ENCODE measurements at places on chromosomes 12 and 14.

GRCh38 chr14:24075485-24076301 is 4.3 kb downstream of the CPNE6 start:
- no peak for DNase-seq

GRCh38 chr14:67759916-67760315 is 56.5 kb downstream of the ZFYVE26 start:
- no peak for DNase-seq

DNA sequence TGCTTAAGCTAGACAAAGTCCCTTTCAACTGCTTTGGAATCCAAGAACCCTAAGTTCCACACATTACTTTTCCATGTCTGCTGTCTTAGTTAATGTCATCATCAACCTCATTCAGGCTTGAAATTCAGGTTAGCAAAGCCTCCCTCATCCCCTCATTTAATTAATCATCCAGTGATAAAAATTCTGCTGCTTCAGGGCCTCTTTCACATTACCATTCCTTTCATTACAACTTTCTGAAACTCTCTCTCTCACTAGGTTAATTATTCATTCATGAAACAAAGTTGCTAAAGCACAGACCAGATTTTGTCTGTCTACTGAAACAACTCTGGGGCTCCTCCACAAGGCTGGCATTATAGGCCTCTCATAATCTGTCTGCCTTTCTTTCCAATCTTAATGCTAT is 9.4 kb upstream of the VTI1B start:
- no peak for DNase-seq

GRCh38 chr14:65495196-65495595 is 82.7 kb downstream of the FUT8 start:
- DNase-seq: no peak

DNA sequence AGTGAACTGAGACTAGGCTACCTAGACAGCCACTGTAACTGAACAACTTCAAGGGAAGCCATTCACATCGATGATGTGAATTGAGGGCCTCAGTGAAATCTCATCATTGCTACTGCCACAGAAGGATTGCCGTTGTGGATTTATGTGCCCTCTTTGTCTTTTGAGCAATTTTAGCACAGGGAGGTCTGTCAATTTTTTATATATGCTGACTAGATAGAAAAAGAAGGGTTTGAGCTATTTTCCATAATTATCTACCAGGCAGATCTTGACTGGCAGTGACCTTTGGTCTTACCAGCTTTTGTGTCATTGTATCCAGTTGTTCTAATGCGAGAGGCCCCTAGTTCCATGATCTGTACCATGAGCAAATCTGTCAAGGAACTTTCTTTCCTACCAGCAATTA is 179.4 kb downstream of the ERC1 start:
- no peak for DNase-seq

- no peak for DNase-seq
These were observed 972.2 kb upstream of the TMEM132C start for GRCh38 chr12:127294651-127295210.

- no peak for DNase-seq
These were observed 11.6 kb downstream of the SIX1 start for GRCh38 chr14:60637479-60638315.

DNA sequence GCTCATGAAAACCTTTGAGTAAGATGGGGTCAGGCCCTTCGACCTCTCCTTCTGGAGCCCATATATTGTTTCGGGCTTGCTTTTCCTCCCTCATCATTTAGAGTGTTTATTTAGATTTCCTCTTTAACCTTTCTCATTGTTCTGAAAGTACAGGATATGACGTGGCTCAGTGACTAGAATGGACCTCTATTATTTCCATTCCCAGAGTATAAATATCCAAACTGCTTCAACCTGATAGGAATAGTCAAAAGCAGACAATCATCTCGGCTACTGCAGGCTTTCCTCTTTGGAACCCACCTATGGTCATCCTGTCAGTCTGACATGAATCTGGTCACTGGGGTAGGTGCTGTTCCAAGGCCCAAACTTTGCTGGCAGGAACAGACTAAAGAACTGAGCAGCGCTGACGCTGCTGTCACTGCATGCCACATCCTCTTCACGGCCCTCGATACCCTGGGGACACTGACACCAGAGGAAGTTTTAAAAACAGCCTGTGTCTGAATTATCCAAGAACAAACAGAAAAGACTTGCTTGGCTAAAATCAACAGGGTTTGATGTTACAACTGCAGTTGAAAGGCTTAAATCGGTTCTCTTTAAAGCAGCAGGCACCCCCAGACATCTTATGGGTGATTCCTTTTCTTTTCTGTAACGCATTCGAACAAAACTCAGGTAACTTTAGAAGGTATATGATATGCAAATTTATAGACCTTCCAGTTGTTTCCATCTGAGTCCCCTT is 5.0 kb upstream of the DDX47 start:
- DNase-seq: no peak

- no peak for DNase-seq
These were observed 613.8 kb downstream of the VRK1 start for GRCh38 chr14:97410667-97411620.

- no peak for DNase-seq
These were observed 24.1 kb downstream of the NTN4 start for GRCh38 chr12:95766356-95767019.

- DNase-seq: no peak
These were observed 19.6 kb downstream of the HCFC2 start for GRCh38 chr12:104083769-104084475.

DNA sequence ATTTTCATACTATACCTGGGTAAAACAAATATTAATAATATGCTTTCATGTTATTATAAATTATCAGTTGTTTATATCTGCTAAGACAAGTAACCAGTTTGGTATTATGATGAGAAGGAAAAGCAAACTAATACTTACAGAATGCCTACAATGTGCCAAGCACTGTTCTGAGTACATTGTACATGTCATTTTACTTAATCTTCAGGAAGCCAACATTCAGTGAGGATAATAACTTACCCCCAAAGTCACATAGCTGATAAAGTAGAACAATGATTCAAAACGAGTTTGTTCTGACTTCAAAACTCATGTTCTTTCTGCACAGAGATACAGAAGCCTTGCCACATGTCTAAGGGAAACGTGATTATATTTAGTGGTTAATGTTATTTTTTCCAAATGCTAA is 89.0 kb upstream of the DIO2 start:
- DNase-seq: no peak

DNA sequence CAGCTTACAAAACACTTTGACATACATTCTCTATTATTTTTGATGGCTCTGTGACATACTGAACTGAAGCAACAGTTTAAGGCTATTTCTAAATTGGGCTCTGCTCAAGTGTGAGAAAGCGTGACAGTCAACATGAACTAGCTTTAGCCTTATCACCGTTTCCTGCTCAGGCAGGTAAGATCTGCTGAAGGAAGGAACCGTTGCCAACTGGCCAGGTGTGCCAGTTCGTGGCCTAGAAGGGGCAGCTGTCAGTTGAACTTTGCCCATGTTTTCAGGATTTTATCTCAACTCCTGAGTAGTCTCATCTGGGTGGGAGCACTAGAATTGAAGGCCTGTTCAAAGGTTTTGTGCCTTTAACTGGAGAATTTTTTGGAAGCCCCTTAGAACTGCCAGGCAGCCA is 79.5 kb downstream of the ETV6 start:
- DNase-seq: no peak

DNA sequence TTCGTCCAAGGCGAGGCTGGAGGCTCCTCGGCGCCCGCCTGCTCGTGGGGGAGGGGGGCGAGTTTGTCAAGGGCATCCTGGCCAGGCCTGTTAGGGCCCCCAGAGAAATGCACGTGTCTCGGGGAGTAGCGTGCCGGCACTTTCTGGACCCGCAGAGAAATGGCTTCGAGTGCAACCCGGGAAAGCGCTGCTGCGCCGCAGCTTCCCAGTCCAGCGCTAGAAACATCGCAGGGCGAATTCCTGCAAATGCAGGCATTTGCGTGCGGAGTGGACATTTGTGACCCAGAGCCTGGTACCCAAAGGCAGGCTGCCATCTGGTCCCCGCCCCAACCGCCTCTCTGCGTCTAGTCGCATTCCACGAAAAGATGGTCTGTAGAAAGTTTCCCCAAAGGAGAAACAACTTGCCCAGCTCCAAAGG is 756 bp downstream of the LGR5 start:
- no peak for DNase-seq

DNA sequence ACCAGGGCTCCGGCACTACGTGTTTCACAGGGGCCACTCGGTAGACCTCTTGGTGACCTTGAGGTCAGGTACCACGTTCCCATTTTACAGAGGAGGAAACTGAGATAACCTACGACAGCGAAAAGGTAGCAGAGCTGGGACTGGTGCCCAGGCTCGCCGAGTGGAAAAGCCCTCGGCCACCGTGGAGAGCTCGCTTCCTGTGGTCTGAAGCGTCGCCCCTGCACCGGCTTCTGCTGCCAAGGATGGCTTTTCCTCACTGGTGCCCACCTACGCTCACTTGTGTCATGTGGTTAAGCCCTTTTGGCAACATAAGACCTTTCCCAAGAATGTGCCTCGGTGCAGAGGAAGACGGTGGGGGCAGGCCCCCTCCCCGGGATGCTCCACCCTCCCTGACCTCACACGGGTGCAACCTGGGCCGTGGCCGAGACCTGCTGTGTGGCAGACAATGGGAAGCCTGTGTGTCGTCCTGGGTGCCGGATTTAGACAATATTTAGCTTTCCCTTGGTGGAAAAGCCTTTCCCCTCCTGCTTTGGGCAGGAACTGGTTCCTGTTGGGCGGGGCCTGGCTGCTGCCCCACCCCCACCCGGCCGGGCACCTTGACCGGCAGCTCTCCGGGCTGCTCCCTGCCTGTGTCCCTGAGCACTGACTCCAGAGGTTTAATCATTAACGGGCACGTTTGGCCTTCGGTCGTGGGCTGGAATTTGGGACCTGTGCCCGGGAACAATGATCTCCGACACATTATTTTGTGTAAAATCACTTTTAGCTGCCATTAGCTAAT is 32.4 kb upstream of the PPP1R13B start:
- no peak for DNase-seq

DNA sequence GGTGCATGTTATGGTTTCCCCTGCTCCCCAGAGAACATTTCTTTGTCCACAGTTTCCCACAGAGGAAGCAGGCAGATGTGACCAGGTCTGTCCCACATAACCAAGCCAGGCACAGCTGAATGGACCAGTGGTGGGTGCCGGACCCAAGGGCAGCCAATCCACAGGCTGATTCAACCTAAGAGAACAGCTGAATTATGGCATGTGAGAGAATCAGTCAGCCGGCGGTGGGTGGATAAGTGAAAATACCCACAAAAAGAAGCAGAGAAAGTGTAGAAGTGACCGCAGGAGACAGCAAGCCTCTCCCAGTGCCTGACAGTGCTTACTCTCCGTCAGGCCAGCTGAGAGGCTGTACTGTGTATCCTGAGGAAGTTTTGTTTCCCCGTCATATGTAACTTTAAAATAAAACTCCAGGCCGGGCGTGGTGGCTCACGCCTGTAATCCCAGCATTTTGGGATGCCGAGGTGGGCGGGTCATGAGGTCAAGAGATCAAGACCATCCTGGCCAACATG is 14.9 kb downstream of the GPRC5D start:
- no peak for DNase-seq

- DNase-seq: no peak
These were observed 1.2 kb upstream of the CSAD start for GRCh38 chr12:53181935-53182334.

- no peak for DNase-seq
These were observed 102.2 kb downstream of the SSPN start for GRCh38 chr12:26297396-26298070.

DNA sequence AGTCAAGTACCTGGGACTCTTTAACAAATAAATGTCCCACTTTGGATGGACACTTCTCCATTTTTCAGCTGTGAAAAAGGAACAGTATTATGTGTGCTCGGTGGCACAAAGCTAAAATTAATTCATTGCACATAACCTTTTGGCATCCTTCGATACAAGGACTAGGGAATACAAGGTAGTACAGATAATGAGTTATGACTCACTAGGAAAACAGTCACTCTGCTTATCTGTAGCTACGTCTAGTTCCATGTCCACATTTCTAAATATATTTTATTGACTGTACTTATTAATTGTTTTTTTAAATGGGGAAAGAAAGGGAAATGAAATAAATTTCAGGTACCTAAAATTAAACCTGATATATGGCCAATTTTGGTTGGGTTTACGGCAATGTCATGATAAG is 35.2 kb upstream of the RIC8B start:
- no peak for DNase-seq

GRCh38 chr12:104485651-104486362 is 29.1 kb downstream of the CHST11 start:
- no peak for DNase-seq

DNA sequence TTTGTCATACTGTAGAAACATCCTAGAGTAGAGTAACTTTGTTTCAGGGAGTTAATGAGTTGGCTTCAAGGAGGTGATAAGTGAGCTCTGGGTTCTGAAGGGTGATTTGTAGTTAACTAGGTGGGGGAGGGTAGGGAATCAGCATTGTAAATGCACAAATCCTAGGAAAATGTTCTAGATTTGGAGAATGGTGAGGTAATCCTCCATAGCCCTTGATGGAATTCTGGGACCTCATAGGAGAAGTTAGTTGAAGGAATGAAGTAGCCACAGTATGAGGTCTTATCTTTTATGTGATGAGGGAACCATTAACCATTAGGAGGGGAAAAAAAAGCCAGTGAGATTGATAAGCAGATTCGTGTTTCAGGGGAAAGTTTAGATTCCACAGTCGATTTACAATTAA is 8.0 kb downstream of the CNOT2 start:
- DNase-seq: no peak

DNA sequence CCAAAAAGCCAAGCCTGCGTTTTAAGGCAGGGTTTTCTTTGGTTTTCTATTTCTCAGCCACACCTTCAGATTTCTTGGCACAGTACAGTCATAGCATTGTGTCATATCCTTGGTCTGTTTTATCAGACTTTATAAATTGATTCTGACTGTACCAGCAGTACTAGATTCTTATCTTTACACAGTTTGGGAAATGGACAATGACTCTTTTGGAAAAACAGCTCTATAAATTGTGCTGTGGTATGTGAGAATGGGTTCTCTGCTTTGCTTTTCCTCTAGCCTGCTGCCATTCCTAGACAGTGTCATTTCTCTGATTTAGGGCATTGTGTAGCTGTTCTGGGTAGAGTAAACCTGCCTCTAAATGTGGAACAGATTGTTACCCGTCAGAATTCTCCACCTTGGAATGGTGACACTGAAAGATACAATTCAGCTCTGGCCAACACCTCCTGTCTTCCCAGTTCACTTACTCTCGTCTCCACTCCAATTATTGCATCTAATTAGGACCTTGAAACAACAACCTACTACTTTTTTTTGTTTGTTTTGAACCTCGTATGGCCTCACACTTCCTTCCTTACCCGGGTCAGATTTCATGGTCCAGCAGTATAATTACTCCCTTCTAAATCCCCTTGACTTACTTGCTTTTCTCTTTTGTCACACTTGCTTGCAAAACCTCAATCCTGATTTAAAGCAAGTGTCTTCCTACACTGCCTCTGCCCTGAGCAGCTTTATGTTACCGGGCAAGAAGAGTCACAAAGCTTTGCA is 226.3 kb downstream of the ERC1 start:
- peak; percentile 42 for DNase-seq

DNA sequence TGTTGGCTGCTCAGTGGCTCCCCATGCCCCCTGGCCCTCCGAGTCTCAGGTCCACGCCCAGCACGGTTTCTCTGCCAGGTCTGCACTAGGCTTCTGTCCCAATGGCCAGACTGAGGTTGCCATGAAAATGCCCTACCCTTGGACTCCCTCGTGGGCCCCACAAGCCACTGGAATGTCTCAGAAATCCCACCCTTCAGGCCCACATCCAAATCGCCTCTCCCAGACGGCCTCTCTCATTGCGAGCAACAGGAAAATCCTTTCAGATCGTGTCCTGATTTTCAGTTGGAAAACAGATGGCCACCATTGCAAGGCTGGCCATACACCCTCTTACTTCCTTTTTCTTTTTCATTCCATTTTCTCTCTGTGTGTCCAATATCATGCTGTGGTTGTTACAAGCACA is 77.3 kb downstream of the IRF2BPL start:
- no peak for DNase-seq

Data from AG09319 (cell line).